Stimulated activated CD4-positive, alpha-beta T cell treated with anti-CD3 and anti-CD28 coated beads, Interleukin-12 subunit alpha, Interleukin-12 subunit beta, amount 100 ng/mL, for 4 hours (primary cell): ENCODE measurements at places on chromosomes 1 and 21.
A peak's percentile ranks its signal among the peaks of the same experiment; 100 is the strongest.

GRCh38 chr1:42684139-42684538 is 1.9 kb downstream of the YBX1 start:
- no peak for DNase-seq

- no peak for DNase-seq
These were observed 27.5 kb downstream of the KCNC4 start for GRCh38 chr1:110237386-110238152.

- no peak for DNase-seq
These were observed 46.9 kb downstream of the S100B start for GRCh38 chr21:46557919-46558392.

DNA sequence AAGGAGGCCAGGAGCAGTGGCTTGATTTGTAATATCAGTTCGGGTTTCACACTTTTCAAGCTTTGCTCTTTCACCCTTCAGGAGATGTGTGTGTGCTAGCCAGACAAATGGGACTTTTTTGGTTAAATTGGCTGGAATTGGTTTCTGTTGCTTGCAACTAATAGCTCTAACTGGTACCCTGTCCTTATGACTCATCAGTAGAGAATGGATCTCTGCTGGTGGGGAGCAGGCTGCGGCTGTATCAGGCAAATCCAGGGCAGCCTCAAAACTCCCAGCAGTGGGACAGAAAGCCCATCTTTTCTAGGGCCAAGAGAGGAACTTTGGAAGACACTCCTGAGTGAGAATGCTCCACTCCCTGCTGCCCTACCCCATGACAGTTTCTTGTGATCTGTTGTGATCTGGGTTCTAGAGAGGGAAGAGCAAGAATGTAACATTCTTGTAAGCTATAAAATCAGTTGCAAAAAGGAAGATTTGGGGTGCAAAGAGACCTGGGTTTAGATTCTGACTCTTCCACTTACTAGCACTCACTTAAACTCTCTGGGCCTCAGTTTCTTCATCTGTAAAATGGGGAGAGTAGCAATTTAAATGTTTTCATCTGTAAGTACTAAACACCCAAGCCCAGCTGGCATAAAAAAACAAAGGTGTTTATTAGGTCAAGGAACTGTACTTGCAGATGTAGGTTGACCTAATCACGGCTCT is 257.0 kb upstream of the TMEM51 start:
- no peak for DNase-seq

GRCh38 chr21:35926003-35926740 is 134.2 kb downstream of the SETD4 start:
- DNase-seq = no peak

GRCh38 chr1:175267716-175268416 is 75.3 kb upstream of the KIAA0040 start:
- no peak for DNase-seq

DNA sequence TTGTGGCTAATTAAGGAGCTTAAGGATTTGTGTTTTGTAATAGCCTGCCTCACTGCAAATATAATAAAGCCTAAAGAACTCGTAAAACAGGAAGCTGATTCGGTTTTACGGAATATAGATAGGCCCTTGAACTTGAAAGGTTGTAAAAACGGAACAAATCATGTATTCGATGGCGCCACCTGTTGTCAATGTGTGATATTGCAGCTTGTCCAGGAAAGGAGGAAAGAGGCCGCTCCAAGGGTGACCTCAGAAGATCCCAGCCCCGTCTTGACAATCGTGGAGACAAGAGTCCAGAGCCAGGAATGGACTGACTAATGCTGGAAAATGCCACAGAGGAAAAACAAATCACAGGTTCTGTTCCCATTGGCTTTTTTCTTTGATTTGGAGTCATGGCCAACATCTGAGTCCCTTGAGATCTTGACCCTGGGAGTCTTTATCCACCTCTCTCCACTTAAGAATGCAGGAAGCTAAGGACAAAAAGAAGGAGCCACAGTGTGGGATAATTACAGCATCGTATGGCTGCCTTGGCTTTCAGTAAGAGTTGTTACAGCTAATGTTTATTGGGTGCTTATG is 7.0 kb upstream of the IGSF21 start:
- DNase-seq = peak; percentile 28

- no peak for DNase-seq
These were observed 28.0 kb downstream of the BCAR3 start for GRCh38 chr1:93653656-93654055.

DNA sequence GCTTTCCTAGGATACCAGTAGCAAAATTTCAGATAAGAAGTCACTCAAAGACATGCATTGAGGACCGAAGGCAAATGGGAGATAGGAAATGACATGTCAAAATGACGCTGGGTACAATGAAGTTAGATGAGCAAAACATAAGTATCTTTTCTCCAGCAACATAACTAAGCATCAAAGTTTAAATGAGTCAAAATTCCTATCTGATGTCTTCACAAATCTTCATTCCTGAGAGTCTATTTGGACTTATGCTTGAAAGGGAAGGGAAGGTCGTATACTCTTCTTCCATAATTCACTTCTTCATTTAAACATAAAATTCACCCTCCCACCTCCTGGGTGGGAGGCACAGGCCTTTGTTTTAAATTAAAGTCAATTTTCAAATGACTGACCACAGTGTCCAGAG is 4.1 kb upstream of the TMEM81 start:
- DNase-seq = no peak

GRCh38 chr21:35737899-35738346 is 322.4 kb downstream of the SETD4 start:
- no peak for DNase-seq

GRCh38 chr1:209491897-209492296 is 91.6 kb upstream of the CAMK1G start:
- no peak for DNase-seq

GRCh38 chr1:234897754-234898454 is 230.7 kb downstream of the TOMM20 start:
- no peak for DNase-seq

GRCh38 chr1:24252185-24252780 is 65.2 kb upstream of the IFNLR1 start:
- no peak for DNase-seq

DNA sequence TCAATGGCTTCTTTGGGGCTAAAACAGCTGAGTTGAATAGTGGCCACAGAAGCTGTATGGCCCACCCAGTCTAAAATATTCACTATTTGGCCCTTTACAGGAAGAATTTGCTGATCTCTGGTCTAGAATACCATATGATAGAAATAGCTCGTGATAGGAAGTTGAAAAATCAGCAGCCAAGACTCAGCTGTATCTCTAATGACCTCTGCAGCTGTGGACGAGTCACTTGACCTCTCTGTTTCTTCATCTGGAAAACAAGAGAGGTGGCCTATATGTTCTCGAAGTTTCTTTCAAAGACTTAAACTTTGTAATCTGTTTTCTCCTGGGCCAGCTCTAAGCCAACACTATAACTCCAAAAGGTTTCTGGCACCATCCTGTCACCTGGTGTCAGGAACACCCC is 129.2 kb downstream of the ZBTB18 start:
- no peak for DNase-seq

DNA sequence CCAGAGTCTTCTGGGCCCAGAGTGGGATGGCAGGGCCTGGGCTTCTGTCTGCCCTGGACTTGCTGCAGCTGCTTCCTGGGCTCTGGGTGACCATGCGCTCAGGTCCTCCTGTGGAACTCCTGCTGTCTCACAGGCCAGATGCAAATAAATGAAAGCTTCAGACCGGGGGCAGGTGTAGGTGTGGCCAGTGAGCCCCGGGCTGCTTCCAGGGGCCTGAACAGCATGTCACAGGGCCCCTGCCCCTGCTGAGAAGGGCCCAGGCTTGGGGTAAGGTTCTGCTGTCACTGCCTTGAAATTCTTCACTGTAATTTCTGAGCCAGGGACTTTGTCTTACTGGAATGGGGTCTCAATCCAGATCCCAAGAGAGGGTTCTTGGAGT is 2.5 kb upstream of the PKNOX1 start:
- DNase-seq = no peak

DNA sequence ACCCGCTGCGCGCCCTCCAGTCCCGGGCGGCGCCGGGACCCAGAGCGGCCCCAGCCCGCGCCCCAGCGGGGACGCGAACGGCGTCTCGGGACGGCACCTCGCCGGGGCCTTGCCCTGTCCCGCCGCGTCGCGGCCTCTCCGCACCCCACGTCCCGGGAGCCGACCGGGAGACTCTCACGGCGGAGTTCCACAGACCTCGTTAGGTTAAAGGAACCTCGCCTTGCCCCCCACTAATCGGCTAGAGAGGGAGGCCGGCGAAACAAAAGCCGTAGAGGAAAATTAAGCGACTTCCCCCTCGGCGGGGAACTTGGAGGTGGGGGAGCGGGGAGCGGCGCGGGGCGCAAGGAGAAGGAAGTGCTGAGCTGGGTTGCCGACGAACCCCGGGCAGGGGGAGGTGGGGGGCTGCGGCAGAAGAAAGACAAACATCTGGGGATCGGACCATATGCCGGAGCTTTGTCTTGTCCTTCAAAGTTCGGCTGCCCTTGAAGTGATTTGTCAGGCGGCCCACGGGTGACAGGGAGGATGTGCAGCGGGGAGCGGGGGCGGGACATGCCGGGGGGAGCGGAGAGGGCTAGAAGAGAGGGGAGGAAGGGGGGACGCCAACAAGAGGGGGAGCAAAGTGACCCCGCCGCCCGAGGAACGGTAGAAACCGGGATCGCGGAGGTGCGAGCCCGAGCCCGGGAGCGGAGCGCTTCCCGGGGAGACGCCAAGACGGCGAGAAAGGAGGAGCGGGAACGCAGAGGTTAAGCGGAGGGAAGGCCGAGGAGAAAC is 120.0 kb upstream of the RRP15 start:
- DNase-seq = peak; percentile 4

DNA sequence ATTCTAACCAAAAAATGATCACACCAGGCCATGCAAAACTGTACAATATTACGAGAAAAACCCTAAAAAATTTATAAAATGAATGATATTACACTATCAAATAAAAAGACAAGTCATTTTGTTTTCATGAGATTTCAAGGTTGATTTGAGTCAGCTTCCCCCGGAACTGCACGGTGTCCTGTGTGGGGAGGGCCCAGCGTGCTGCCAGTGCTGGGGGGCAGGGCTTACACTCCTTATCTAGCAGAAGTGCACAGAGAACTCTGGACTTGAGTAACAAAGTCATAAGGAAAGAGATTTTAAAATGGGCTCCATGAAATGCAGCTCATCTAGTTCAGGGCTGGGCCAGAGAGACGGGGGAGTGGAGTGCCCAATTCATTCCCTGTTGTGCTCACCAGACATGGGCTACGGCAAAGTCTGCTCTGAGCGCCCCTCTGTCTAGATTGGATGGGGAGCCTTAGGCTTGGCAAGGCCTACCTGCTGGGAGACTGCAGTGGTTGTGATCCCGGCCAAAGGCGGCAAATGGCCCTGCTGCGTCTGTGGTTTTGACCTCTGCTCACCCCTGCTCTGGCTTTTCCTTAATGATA is 50.1 kb downstream of the COQ8A start:
- peak; percentile 39 for DNase-seq

GRCh38 chr1:35715568-35716002 is 3.1 kb downstream of the C1orf216 start:
- DNase-seq = peak; percentile 75

GRCh38 chr1:22332795-22333499 is 118.7 kb upstream of the ZBTB40 start:
- DNase-seq = no peak

DNA sequence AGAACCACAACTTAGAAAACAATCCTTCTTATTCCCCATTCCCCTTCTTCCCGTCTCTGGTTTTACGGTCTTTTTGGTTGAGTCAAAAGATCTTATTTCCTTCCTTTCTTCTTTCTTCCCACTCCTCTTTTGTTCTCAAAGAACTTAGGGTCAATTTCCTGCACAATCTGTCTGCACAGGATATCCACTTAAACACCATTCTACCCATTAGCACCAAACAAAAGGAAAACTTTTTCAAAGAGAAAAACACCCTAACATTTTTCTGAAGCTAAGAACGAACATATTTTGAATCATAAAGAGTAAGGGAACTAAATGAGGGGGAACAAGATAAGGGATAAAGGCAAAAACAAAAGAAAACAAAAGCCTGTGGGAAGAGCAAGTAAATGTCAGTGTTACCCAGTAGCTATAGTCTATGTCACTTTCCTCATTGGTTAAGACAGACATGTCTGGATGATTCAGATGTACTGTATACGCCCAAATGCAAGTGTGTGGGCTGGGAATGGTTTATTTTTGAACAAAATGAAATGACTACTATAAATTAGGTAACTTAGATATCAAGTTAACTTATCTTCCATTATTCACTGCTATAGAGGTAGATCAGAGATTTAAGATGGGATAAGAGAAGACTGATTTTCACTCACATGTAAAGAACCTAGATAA is 59.9 kb downstream of the TOR3A start:
- DNase-seq = no peak

DNA sequence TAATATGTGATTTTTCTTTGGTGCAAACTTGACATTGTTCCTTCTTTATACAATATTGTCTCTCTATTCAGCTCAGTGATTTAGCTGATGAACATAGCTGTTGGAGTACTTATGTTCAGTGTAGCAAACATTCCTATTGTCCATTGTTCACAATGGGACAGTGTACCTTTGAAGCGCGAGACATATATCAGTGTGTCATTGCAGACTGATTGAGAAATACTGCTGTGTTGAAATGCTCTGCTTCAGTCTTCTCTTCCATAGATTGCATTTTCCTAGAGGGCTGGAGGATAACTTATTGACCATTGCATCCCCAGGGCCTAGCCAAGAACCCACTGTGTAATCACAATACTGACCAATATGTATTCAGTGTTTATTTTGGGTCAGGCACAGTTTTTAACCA is 46.5 kb downstream of the HLX start:
- DNase-seq = no peak

- no peak for DNase-seq
These were observed 63.4 kb downstream of the LBR start for GRCh38 chr1:225364439-225364838.

DNA sequence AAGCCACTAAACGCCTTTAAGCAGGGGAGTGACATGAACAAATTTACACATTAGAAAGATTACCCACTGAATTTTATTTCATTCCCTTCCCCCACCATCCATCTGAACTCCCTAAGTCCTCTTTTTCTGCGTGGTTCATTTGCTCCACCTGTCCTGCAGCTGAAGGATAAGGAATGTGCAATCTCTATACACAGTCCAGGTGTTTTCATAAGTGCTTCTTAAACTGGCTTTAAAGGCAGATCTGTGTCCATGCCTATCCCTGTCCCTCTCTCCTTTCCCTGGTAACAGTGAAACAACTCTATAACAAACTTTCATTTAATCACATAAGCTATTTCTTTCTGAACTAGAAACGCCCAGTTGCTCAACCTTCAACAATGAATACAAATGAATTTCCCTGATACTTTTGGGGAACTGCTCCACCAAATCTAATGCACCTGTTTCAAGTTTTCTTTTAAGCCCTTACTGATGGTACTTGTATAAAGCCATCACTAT is 8.4 kb downstream of the GSTM3 start:
- DNase-seq = no peak

GRCh38 chr1:187027253-187027652 is 198.5 kb downstream of the PLA2G4A start:
- no peak for DNase-seq
